ENCODE measurements at places on chromosomes 1 and 21.

DNA sequence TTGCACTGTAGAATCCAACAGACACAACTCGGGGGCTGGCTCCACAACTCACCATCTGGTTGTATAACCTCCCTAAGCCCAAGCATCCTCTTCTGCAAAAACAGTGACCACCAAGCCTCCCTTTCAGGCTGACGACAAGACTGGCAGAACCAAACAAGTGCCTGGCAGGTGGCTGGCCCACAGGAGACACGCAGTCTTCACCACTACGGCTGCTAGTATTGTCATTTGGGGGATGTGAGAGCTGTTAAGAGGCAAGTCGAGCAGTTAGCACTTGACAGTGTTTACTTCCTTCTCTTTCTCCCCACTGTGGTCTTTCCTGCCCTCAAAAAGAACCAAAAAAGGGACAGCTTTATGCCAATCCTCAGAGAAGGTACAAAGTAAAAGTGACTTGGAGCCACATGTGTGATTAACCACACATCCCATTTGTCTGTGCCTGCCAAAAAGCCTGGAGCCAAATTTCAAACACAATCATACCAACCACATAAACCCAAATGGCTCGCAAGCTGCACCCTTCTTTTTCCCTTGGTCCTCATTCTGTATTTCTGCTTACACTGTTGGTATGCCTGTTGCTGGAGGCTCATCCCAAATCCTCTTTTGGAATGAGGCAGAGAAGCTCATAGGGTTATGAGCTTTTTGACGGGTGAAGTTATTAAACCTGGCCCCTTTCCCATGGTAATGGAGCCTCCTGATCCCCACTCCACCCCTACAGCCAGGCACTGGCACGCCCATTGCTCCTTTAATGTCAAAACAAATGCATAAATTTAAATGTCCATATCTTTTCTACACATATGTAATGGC is 94.1 kb downstream of the TGFBR3 start:
- DNase-seq: no peak

GRCh38 chr1:231954751-231955150 is 328.2 kb downstream of the DISC1 start:
- DNase-seq: no peak

DNA sequence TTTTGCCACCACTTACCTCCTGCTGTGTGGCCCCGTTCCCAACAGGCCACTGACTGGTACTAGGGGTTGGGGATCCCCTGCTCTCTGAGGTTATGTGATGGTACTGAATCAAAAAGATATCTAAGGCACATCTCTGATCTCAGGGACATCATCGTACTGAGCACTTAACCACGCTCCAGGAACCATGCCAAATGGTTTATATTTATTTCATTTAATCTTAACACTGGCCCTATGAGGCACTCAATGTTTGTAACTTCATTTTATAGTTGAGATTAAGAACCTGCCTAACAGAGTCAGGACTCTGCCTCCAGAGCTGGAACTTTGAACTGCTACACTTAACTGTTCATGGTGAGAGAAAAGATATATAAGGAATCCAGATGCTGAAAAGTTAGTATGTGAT is 98.0 kb upstream of the HP1BP3 start:
- no peak for DNase-seq

DNA sequence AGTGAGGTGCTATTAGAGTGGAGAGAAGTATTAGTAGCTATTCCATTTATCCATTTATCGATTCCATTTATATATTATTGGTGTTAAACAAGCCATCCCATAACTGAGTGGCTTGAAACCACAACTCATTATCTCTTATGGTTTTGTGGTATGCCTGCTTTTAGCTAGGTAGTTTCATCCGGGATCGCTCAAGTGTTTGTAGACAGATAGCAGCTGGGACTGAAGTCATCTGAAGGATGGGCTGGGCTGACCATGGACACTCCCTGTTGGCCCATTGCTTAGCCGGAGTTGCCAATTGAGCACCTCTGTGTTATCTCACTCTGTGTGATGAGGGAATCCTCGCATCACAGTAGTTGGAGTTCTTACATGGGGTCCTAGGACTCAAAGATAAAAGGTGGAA is 622.5 kb downstream of the PLA2G4A start:
- DNase-seq: no peak

DNA sequence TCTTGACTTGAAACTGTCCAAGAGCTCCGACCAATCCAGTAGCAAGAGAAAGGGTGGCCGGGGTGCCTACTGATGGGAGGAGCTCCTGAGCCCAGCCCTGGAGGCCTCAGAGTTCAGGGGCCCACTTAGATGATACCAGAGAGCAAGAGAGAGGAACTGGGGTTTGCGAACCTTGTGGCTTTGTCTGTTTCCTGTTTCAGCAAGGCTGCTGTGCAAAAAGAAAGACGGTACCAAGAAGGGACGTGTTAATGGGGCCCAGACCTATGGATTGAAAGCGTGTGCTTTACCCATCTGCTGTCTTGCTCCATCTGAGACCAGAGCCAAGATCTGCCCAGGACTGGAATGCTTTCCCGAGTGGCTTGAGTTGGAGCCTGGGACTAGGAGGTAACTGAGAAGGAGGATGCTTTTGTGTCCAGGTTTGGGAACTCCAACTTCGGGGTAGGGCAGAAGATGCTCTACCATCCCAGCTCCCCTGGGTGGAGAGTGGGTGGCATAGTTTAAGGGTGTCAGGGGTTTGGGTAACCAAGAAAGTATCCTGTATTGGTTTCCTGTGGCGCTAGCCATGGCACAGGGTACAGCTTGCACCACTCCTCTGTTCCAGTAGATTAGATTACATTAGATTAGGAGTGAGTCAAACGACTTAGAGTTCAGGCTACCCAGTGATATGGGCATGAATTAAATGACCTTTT is at the start of gene TRAF3IP3:
Gene TRAF3IP3, plus strand, starts transcription at position 128 of the 689 bp plus-strand sequence. CDS start 3,987 bp downstream, outside the sequence.
- DNase-seq: no peak

DNA sequence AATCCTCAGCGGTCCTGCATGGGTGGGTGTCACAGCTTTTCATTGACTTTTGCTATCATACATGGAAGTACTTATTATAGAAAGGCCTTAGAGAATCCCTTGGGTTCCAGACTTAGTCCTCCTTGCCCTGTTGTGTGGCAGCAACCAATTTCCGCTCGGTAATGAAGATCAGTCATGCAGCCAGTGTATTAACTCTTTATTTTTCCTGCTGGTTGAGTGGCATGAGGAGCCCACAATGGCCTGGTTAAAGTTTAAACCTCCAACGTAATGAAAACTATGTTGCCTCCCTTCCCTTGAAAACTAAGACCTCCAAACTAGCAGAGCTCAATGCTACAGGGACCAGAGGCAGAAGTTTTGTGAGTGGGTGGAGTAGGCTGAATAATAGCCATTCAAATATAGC is 20.0 kb downstream of the CITED4 start:
- no peak for DNase-seq

Data from NCI-H1048 (cell line).